Activated CD4-positive, alpha-beta T cell treated with anti-CD3 and anti-CD28 coated beads for 48 hours (primary cell): ENCODE measurements at places on chromosomes 16 and 17.

DNA sequence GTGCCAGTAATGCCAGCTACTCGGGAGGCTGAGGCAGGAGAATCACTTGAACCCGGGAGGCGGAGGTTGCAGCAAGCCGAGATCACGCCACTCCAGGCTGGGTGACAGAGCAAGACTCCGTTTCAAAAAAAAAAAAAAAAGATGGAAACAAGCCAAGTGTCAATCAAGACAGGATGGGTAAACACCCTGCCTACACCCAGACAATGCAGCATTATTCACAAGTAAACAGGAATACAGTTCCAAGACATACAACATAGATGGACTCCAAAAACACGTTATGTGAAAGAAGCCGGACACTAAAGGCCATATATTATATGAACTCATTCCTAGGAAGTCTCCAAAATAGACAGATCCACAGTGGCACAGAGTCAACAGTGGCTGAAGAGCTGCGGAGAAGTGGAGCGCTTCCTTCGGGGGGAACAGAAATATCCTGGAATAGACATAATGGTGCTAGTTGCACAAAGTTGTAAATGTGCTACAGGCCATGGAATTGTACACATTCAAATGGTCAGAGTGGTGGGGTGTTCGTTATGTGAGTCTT lies 33.9 kb downstream of the ANKRD11 start:
- DNase-seq: no peak

GRCh38 chr17:17354560-17355349 lies 51.6 kb downstream of the NT5M start:
- DNase-seq: peak; percentile 85

GRCh38 chr17:37493249-37494027 lies 3.7 kb downstream of the DUSP14 start:
- no peak for DNase-seq

DNA sequence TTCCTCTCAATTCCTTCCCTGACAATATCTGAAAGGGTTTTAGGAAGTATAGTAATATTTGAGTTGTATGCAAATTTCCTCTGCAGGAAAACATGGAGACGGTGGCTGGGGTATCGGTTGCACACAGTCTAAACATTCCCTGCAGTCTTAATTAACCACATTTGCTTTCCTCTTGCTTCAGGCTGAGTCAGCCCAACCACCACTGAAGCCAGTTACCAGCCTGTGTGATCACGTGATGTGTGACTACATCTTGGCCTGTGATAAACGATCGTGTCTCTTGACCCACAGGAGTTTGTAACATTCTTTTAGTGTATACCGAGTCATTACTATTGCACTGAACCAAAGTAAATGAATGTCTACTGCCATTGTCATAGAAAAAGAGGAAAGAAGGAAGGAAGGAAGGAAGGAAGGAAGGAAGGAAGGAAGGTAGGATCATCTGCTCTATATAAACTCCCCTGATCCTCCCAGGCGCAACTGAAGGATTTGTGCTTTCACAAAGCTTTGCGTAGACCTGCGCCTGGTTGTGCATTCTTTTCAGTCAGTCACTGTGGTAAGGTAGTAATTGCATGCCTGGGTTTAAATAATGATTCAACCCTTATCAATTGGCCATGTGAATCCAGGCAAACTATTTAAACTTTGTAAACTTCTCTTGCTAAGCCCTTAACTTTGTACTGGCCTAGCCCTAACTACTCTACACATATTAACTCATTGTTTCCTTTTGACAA lies 280.6 kb upstream of the SALL1 start:
- no peak for DNase-seq

GRCh38 chr17:65888649-65889048 lies 303.3 kb downstream of the CEP112 start:
- no peak for DNase-seq

DNA sequence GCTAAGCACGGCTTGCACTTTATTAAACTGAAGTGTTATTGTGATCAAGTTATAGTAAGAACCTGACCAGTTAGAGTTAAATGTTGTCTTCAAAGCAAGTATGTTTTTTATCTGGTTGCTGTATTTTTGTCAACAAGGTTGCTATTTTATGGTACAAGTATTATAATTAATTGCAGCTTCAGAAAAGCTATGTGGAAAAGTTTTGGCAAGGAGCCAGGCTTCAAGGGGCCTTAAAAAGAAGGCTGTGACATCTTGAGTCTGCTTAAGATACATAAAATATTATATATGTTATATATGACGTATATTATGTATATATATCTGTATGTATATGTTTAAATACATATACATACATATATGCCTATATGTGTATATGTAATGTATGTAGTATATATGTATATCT lies 1461.2 kb upstream of the CDH8 start:
- DNase-seq: no peak

GRCh38 chr17:39195568-39196160 lies 1.8 kb downstream of the CACNB1 start:
- no peak for DNase-seq

DNA sequence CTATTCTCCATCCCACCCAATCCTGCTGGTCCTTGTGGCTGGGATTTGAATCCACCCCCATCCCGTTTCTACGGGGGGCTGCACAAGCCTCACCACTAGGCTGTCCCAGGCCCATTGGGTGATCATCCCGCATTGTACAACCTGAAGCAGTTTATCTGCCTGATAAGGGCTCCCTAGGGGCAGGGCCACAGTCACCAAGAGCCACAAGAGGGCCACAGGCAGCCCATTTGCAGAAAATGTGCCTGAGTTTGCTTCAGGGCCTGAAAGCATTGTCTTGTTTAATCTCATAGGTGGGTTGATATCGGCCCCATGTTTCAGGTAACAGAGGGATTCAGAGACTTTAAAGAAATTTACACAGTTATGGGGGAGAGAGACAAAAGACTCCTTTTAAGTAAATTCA lies 245.0 kb downstream of the CPPED1 start:
- no peak for DNase-seq

DNA sequence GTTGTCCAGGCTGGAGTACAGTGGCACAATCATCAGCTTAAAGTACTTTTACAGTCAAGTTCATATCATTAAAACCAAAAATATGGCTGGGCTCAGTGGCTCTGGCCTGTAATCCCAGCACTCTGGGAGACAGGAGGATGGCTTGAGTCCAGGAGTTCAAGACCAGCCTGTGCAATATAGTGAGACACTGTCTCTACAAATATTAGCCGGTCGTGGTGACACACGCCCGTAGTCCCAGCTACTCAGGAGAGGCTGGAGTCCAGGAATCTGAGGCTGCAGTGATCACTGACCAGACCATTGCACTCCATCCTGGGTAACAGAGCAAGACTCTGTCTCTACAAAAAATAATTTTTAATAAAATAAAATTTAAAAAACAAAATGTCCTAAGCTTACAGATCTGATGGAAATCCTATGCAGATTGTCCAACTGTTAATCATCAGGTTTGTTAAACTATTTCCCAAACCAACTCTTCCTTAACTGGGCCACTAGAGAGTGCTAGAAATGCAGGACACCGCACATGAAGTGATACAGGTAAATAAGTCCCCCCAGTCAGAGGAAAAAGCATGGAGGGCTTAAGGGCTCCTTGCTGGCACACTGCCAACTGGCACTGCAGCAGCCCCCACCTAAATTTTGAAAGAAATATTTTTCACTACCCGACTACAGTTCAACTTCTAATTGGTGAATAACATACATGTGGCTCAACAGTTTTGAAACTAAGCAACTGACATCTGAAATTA lies 2.8 kb downstream of the USP22 start:
- DNase-seq: peak; percentile 46

DNA sequence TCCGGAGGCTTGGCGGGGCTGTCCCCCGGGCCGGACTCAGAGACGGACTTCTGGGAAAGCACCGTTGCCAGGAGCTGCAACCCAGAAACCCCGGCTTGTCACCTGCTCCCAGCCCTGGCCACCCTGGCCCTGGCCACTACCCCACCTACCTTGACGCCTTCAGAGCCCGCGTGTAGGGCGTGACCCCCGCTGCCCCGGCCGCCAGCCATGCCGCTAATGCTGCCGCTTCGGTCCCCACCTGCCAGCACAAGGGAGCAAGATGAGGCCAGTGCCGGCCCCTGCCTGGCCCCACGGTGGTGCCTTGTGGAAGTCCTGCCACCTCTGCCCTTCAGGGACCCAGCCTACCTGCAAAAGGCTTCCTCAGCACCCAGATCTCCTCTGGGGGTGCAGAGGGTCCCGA lies 11.4 kb downstream of the CASKIN1 start:
- no peak for DNase-seq

DNA sequence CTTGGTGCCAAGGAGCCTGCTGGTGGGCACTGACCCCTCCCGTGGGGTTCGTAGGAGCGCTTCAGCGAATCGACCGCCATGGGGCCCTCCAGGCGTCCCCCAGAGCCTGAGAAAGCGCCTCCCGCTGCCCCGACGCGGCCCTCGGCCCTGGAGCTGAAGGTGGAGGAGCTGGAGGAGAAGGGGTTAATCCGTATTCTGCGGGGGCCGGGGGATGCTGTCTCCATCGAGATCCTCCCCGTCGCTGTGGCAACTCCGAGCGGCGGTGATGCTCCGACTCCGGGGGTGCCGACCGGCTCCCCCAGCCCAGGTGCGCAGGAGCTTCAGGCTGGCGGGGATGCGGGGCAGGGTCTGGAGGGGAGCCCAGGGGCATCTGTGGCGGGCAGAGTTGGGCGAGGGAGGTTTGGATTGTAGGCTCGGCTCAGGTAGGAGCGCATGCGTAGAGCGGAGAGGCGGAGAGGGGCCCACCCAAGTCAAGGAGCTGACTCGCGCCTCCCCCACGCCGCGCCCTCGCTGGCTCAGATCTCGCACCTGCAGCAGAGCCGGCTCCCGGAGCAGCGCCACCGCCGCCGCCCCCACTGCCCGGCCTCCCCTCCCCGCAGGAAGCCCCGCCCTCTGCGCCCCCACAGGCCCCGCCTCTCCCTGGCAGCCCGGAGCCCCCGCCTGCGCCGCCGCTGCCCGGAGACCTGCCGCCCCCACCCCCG lies 19.8 kb downstream of the FMNL1 start:
- no peak for DNase-seq

DNA sequence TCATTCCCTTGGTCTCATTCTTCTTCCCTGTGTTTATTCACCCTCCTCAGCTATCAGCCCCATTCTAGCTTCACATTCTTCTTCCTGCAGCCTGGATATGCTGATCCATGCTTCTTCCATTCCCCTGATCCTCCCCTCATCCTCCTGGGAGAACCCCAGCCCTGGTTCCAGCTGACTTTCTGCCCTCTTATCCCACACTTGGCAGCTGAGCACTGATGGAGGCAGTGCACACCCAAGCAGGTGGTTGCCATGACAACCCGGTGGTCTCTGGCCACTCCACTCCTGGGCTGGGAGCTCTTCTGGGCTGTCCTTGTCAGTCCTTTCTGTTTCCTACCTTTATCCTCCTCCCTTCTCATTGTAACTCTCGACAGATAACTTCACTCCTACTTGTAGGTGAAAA lies 16.7 kb upstream of the TUBG2 start:
- DNase-seq: no peak

DNA sequence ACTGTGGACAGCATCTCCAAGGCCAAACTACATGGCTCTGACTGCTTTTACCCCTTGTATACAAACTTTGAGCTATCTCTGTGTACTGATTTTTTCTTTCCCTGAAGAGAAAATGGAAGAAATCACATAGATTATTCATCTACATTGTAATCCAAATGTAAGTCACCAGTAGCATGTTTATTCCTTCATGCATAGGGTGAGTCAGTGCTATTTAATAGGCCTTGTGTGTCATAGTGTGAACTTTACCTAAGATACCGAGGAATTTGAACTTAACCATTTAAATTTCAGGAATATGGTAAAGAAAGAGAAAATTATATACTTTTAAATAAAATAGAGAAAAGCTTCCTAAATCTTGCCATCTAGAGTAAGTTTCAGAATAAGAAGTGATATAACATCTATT lies 16.5 kb downstream of the PHKB start:
- DNase-seq: no peak

DNA sequence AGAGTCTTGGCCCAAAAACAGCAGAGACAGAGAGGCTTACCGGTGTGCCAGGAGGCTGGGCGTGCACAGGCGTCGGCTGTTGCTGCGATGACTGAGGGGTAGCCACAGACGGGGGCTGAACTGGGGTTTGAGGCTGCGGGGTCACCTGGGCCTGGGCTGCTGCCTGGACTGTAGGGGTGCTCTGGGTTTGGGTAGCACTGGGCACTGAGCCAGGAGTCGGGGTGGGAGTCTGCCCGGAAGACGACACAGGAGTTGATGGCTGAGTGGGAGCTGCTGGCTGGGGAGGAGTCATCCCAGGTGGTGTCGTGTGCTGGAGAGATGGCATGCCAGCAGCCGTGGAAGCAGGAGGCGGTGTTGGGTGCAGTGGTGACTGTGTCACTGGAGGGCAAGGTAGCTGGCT lies 53.2 kb upstream of the TRAP1 start:
- no peak for DNase-seq

GRCh38 chr16:4940719-4941118 lies 3.8 kb upstream of the PPL start:
- DNase-seq: no peak

- DNase-seq: no peak
These were observed 98.4 kb downstream of the ADCY9 start for GRCh38 chr16:4017807-4018206.

DNA sequence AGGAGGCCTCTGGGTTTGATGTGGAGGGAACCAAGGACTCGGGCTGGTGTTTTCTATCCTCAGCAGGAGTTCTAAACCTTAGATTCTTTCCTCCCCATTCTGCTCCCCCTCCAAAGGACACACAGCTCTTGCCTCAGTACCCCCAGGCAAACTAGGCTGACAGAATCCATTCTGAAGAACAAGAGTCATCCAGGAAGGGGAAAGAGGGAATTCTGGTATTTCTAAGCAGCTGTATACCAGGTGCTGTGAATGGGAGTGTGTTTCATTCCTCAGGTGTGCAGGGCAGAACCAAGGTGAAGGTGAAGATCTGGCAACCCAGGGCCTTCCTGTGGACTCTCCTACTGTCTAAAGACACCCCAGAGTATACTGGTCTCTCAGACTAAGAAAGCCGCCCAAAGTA lies 4.1 kb downstream of the INPP5K start:
- DNase-seq: no peak

GRCh38 chr16:83685615-83686165 lies 122.1 kb upstream of the HSBP1 start:
- DNase-seq: no peak

GRCh38 chr16:50354629-50355456 lies 13.9 kb downstream of the BRD7 start:
- DNase-seq: no peak

GRCh38 chr17:72829883-72830282 lies 262.6 kb downstream of the SLC39A11 start:
- DNase-seq: no peak

GRCh38 chr17:75874323-75875181 lies 3.8 kb downstream of the TRIM47 start:
- no peak for DNase-seq

- DNase-seq: no peak
These were observed 4.8 kb upstream of the PIRT start for GRCh38 chr17:10842658-10843057.
